ENCODE measurements at places on chromosomes 11 and 22.
A peak's percentile ranks its signal among the peaks of the same experiment; 100 is the strongest.

DNA sequence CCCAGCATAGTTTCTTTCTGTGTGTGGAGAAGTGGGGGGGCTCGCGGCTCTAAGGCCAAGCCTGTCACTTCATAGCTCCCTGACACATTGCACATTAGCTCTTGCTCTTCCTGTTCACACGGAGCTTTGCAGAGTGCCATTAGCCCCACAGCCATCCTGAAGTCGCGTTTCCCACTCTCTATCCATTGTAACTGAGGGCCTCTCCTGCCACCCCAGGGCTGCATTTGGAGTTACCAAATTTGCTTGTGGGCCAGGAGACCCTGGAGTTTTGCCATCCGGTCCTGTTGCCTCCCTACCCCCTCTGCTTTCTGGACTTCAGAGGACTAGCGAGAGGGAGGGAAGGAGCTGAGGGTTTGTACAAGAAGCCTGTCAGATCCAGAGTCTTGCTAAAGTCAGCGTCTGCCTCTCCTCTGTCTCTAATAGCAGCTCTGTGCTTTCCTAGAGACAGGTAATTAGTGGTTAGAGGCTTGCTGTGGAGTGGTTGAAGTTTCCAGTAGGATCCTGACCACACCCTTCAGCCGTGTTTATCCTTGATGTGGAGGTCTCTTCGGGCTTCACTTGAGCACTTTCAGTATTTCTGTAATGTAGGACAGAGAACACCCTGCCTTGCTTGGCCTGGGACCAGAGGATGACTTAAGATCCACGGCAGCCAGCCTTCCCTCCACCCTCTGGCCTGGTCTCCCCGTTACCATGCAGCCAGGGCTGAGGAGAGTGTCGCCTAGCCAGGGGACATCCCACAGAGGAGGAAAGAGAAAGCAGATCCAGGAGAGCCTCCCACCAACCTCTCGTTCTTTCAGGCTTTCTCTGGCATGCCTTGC, 14.1 kb downstream of the DCPS start:
- no peak for DNase-seq

DNA sequence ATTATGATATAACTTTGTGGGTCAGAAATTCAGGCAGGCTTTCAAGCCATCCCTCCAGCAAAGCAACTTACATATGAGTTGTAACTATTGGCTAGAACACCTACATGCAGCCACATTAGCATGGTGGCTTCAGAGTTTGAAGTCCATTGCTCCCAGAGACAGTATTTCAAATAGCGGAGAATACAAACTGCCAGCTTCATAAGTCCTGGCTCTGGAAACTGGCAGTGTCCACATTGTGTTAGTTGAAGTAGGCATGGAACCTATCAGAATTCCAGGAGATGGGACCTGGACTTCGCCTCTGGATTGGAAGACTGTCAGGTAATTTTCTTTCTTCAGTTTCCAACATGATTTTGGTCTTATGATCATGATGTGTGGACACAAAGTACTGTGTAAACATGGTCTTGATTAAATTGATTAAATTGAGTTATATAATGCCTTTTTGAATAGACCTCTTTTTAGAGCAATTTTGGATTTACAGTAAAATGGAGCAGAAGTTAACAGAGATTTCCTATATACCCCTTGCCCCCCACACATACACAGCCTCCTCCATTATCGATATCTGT, 209.9 kb upstream of the NAV2 start:
- DNase-seq: no peak

- DNase-seq: no peak
These were observed 75.1 kb upstream of the LUZP2 start for GRCh38 chr11:24421766-24422165.

GRCh38 chr11:112786886-112787530, 174.2 kb upstream of the NCAM1 start:
- DNase-seq: no peak

DNA sequence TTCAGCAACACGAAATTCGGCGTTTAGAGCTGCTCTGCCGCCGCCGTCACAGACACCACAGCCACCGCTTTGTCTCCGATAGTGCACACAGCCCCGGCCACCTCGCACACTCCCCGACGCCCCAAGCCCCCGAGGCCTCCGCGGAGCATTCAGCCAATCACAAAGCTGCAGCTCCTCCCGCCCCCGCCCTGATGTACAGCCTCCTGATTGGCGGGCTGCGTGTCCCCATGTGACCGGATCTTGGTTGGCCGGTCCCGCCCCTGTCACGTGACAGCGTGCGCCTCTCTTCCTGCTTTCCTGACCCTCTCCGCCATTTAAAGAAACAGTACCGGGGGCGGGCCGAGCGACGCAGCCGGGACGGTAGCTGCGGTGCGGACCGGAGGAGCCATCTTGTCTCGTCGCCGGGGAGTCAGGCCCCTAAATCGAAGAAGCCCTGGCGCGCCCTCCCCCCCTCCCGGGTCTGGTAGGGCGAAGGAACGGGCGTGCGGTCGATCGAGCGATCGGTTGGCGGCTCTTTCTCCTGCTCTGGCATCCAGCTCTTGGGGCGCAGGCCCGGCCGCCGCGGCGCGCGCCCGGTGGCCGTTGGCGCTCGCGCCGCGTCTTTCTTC, at the start of gene TUG1:
TUG1 (plus strand) TSS at position 342 of the 608 bp plus-strand sequence.
- peak; percentile 98 for DNase-seq

DNA sequence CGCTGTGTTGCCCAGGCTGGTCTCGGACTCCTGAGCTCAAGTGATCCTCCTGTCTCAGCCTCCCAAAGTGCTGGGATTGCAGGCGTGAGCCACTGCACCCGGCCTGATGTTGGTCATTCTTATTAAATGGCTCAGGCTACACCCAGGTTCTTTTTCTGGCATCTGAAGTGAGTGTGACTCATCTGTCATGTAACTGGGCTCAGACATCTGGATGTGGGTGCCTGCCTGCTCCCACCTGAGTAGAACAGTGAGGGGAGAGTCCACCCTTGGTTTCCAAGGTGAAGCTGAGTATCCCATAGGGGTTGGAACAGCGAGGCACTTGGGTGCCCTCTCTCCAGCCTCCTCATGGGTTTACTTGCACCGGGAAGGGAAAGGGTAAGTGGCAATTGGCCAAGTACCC, 36.7 kb upstream of the EIF3D start:
- DNase-seq: no peak

GRCh38 chr11:72808331-72808798, 5.8 kb upstream of the ATG16L2 start:
- DNase-seq: no peak

DNA sequence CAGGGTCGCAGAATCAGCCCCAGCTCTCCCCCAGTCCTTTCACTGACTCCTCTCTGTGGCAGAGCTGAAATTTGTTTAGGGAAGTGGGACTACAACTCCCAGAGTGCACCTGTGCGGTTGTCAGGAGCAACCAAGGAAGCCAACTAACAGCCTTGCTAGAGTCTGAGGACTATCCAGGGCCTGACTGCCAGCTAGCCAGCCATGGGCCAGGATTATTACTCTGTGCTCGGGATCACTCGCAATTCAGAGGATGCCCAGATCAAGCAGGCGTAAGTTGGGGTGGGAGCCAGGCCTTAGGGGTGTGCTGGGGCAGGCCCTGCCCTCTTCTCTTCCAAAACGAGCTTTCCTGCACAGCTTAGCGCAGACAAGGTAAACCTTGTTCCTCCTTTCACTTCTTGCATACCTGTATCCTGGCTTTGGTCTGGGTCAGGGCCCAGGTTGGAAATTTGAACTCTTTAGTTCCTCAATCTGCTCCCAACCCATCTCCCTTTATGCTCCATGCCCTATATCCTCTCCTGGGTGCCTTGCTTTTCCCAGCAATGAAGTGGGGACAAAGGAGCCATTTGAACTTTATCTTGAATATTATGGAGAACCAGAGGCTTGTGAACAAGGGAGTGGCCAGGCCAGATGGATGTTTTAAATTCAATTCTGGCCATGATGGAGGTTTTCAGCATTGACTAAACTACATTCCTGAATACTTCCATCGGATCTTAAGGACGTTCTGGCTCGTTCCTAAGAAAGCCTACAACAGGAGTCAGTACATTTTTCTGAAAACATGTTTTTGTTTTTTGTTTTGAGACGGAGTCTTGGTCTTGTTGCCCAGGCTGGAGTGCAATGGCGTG, at the start of gene DNAJB13:
DNAJB13 (plus strand) TSS at position 158 of the 842 bp plus-strand sequence; CDS start at position 202, 44 bp downstream.
- peak; percentile 45 for DNase-seq

DNA sequence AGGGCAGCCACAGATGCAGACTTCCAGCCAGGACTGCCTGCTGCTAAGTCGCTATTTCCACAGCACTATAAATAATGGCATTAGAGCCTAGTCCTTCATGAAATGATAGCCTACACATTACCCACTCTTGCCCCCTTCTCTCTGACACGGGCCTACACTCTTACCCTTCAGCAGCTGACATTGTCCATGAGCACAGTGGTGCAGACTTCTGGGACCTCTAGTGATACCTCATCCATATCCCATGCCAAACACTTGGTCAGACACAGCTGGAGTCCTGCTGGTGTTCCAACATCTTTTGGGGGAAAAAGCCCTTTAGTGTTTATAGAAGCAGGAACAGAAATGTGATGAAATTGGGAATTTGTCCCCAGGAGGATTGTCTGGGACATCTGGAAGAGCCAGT, 43.4 kb upstream of the RAB1B start:
- DNase-seq: no peak

GRCh38 chr11:92308366-92308765, 83.7 kb downstream of the FAT3 start:
- DNase-seq: no peak

DNA sequence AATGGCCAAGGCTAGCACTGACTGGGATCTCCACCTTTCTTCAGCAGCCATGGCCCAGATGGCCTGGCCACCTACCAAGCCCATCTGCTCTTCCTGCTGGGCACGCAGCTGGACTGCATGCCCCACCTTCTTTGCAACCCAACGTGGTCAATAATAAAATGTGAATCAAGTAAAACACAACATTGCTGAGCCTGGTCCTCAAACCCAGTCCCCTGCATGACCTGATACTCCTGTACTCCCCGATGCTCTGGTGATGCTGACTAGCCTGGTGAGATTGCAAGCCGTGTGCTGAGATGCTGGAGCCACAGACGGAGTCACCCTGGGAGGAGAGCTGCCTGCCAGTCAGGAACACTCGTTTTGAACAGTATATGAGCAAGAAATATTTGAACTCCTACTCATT, 34.0 kb downstream of the PARVG start:
- DNase-seq: no peak

- no peak for DNase-seq
These were observed 9.1 kb downstream of the LINC01488 start for GRCh38 chr11:69490516-69490915.

DNA sequence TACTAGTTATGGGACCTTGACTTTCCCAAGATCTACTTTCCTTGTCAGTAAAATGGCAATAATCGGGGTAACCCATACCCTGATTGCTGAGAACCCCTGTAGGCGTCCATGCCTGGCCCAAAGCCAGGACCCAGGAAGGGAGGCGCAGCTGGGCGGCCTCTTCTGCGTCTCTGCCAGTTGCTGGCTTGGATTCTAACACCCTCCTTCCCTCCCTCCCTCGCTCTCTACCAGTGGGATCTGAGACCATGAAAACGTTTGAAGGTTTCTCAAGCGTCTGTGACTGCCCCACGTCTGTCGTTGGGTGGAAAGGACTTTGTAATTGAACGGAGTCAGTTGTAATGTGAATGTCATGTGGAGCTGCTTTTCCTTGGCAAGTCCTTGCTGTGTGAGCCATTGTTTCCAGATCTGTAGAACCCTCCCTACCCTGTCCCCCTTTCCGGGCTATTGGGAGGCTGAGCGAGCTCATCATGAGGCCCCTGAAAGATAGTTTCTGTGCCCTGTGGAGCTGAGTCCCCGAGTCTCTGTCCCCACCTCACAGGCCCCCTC, 47.8 kb downstream of the PARVB start:
- no peak for DNase-seq

- DNase-seq: no peak
These were observed 131.7 kb downstream of the GRIK4 start for GRCh38 chr11:120643284-120643683.

DNA sequence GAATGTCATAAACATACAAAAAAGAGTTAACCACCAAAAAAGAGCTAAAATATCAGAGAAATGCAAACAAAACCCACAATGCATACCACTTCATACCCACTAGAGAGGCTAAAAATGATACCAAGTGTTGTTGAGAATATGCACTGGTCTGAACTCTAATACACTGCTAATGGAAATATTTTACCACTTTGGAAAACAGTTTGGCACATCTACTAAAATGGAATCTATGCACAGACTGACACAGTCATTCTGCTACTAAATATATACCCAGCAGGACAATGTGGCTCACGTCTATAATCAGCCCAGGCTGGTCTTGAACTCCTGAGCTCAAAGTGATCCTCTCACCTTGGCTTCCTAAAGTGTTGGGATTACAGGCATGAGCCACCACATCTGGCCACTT, 18.0 kb downstream of the MAPK1 start:
- no peak for DNase-seq

DNA sequence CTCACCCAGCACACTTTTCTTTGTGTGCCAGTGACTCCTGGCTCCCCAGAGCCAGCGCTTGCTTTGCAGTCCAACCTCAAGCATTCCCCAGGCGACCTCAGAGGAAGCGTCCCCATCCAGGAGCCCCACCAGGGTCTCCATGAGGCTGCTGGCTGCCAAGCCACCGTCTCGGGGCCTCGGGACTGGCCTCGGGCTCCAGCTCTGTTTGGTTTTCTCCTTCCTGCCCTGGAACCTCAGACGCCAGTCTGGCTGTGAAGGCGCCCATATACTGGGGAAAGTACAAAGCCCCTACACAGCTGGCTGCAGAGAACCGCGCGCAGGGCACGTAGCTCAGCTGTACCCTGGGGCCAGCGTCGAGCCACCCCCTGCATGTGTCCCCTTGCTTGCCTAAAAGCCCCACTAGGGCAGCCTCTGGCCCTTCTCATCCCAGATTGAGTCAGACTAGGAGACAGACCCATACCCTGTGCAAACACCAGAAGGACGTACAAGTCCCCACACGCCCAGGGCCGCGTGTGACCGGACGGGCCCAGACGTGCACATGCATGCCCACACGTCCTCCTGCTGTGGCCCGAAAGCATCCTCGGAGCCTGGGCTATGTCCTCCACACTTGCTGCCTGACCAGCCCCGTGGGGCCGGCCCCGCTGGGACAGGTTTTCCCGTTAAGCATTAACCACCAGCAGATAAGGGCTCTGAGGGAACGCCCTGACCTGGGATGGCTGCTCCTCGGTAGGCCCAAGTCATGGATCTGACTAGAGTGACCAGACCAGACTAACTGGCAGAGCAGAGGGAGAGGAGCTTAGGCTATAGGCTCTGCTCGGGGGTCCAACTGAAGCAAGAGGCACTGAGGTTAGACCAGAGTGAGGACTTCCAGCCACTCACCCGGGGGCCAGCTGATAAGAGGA, 4.2 kb upstream of the SYT8 start:
- DNase-seq: no peak

GRCh38 chr22:34015642-34016041, 95.4 kb upstream of the LARGE1 start:
- no peak for DNase-seq

GRCh38 chr22:19865141-19865829, 10.6 kb upstream of the GNB1L start:
- DNase-seq: no peak
